Right renal pelvis (tissue), 4 donors: ENCODE measurements at places on chromosomes 13 and 19.
A peak's percentile ranks its signal among the peaks of the same experiment; 100 is the strongest.

GRCh38 chr13:32261567-32261966, 53.6 kb downstream of the ZAR1L start:
- DNase-seq = no peak

DNA sequence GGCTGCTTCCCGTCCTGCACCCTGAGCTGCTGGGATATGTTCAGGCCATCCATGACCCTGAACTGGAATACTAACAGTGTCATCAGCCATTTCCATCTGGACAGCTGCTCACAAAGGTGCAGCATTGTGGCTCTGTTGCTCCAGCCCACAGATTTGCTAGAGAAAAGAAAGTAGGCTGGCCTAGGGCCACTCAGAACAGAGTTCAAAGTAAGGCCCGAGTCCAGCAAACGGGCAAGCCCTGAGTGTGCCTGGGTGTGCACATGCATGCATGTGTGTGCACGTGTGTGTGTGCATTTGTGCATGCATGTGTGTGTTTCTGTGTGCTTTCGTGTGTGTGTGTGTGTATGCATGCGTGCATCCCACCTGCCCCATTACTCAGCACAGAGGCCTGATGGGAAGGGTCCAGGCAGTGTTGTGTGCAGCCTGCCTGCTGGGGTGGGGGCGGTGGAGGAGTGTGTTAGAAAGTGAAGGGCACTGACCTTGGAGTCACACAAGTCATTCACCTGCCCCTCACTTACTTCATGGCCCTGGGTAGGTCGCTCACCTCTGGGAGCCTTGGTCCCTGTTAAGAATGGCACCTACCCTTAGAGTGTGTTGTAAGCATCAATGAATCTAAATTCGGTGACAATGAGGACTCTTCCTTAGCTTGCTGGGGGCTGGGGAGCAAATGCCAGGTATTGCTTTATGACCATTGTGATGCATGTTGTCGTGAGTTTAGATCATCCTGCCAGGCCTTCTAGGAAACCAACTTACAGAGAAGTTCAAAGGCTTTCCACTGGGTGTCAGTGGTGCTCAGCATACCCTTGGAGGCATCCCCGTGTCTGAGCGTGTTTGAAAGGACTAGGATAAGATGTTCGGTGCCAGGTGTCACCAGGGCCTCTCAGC, 53.2 kb downstream of the GPR12 start:
- no peak for DNase-seq

GRCh38 chr13:32538143-32538620, 413 bp downstream of the N4BP2L2 start:
- DNase-seq = peak; percentile 58

DNA sequence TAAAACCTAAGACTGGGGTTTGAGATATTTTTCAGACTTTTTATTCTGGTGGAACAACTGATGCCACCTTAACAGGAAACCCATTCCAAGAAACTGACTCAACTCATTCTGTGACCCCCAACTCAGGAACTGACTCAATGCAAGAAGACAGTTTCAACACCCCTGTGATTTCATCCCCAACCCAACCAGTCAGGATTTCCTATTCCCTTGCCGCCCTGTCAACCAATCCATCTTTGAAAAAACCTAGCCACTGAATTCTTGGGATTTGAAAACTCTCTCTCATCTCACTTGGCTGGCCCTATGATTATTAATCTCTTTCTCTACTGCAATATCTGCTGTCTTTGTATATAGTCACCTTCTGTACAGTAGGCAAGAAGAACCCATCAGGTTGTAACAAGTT, 1211.9 kb upstream of the ATXN8OS start:
- DNase-seq = no peak

DNA sequence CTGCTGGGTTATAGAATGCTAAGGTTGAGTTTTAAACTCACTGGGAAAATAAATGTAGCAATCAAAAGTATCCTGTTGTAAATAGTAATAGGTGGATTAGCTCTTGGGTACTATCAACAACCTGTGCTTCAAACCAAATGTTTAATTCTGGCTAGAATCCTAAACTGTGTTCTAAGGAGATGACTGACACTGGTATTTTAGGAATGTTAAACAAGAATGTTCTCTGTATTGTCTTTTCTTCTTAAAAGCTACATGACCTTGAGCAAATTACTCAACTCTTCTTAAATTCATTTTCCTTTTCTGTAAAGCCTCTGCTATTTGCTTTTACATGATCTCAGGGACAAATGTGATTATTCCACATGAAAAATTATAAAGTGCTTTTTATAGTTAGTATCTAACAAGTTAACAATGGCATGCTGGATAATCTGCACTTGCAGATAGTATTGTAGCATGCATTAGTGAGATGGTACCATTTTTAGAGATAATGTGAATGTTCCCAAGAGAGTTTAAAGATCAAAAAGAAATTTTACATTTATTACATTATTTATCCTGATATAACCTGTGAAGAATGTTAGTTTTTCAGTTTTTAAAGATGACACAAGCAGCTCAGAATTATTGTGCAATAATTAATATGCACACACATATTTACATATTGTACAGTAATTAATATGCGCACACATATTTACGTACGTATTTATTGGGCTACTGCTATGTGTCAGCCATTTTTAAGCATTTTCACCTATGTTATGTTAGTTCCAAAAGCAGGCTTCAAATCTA, 13.6 kb upstream of the EPSTI1 start:
- DNase-seq = no peak

- no peak for DNase-seq
Measured at GRCh38 chr19:58304255-58304654, 922 bp upstream of the ERVK3-1 start.

DNA sequence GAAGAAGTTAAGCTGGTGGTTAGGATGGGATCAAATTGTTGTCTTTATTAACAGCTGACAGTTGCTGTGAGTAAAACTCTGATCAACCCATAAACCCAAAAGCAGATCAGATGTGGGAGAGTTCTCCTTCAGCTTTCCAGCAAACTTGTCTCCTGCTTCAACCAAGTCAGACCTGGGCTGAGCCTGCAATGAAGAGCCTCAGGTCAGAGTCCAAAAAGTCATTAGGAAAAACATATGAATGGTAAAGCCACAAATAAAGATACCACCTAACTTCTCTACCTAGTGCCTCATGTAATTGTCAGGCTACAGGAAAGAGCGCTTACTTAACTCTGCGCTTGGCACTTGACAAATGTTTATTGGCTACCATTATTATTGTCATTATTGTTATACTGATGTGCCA, 21.9 kb upstream of the UBE2L5 start:
- DNase-seq = no peak

- DNase-seq = no peak
Measured at GRCh38 chr13:79307433-79307861, 98.6 kb downstream of the RBM26 start.
